ENCODE measurements at places on chromosomes 1 and 21. TPM values are rescaled to one million over a fixed set of nuclear protein-coding genes. Genes with fewer than 3 reads are reported as not detected.

Gene ARMH1
- 0.55 TPM for total RNA-seq

Gene DDAH1
- 6.9 TPM for total RNA-seq

Gene MNDA
- not detected for total RNA-seq

Gene ZC3H12A
- total RNA-seq = 20.1 TPM

Gene CYB561D1
- total RNA-seq = 4.0 TPM

Gene TNNI3K
- total RNA-seq = not detected

Gene LRRC71
- 0.20 TPM for total RNA-seq

Gene KDM1A
- 71.2 TPM for total RNA-seq

Gene C1QB
- not detected for total RNA-seq

Gene ZNF670
- total RNA-seq = 4.3 TPM

Gene CD101
- 0.60 TPM for total RNA-seq

Gene AADACL4
- not detected for total RNA-seq

Gene GBP5
- total RNA-seq = not detected

Gene TLCD4
- total RNA-seq = 12.2 TPM

Gene HMGCS2
- total RNA-seq = not detected

Gene FCRL6
- not detected for total RNA-seq

Gene TP73
- 0.62 TPM for total RNA-seq

Gene GCSAML
- not detected for total RNA-seq

Gene JAK1
- total RNA-seq = 118 TPM

Gene PHF13
- total RNA-seq = 10.4 TPM

Gene KRTAP21-2
- total RNA-seq = not detected

Gene CFAP298
- 32.8 TPM for total RNA-seq

Gene LRRC8B
- total RNA-seq = 5.1 TPM

Gene C1orf141
- total RNA-seq = not detected

Gene C8A
- total RNA-seq = not detected

Gene LCE1E
- not detected for total RNA-seq

Gene A3GALT2
- not detected for total RNA-seq

Gene DYNLT5
- not detected for total RNA-seq

Gene FAM163A
- not detected for total RNA-seq

Gene SV2A
- 0.11 TPM for total RNA-seq

Gene SPRR1B
- not detected for total RNA-seq

Gene FPGT
- total RNA-seq = 6.2 TPM

Gene CD5L
- not detected for total RNA-seq

Gene DNAH14
- 16.2 TPM for total RNA-seq

Gene FCN3
- not detected for total RNA-seq

Gene INAVA
- total RNA-seq = 43.7 TPM

Gene KCNJ9
- not detected for total RNA-seq

Gene TMEM167B
- total RNA-seq = 13.3 TPM

Gene WNT2B
- 0.24 TPM for total RNA-seq

Gene MTHFR
- 4.9 TPM for total RNA-seq

Gene LCK
- total RNA-seq = not detected

Gene S100A10
- 2,045 TPM for total RNA-seq

Gene C4BPA
- 0.58 TPM for total RNA-seq

Gene NTNG1
- total RNA-seq = not detected

Gene PTPRU
- total RNA-seq = 7.0 TPM

Gene ALX3
- not detected for total RNA-seq

Gene S100A7A
- total RNA-seq = not detected

Gene INTS3
- 18.5 TPM for total RNA-seq

Gene KRTAP19-1
- total RNA-seq = not detected

Gene KCNC4
- total RNA-seq = 4.4 TPM

Gene FMO2
- not detected for total RNA-seq
